SW 1271 (cell line): ENCODE measurements at places on chromosomes 13 and 19.
A peak's percentile ranks its signal among the peaks of the same experiment; 100 is the strongest.

DNA sequence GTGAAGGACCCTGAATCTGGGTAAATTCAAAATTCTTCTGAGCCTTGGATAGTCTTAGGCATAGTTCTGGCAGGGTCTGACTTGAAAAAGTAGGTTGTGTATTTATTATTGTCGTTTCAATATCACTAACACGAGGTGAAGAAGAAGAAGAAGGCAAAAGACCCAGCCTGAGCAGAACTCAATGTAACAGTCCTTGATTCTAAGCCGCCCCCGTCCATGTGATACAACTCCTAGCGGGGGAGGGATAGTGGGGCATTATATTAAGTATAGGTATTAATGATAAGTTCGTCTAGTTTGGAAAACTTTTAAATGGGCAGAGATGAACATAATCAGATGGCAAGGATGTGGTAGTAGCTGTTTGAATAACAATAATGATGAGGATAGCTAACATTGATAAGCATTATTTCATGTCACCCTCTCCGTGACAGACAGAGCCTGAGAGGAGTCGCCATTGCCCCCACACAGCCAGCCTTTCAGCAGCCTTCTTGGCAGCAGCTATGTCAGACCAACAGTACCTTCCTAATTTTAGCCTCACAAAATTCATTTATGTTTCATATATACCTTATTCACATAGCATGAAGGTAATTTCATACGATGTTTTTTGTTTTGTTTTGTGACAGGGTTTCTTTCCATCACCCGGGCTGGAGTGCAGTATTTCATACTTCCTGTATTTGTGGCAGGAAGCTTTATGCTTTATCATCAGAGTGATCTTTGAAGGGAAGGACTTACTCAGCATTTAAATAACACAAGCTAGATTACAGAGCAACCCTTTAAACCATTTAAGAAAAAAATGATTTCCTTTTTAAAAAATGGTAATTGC is 64.4 kb upstream of the NPAS1 start:
- no peak for DNase-seq

GRCh38 chr13:32824675-32825074 is 191.5 kb upstream of the KL start:
- DNase-seq: no peak

- no peak for DNase-seq
Observed at GRCh38 chr13:60000081-60000480, 163.6 kb downstream of the DIAPH3 start.

DNA sequence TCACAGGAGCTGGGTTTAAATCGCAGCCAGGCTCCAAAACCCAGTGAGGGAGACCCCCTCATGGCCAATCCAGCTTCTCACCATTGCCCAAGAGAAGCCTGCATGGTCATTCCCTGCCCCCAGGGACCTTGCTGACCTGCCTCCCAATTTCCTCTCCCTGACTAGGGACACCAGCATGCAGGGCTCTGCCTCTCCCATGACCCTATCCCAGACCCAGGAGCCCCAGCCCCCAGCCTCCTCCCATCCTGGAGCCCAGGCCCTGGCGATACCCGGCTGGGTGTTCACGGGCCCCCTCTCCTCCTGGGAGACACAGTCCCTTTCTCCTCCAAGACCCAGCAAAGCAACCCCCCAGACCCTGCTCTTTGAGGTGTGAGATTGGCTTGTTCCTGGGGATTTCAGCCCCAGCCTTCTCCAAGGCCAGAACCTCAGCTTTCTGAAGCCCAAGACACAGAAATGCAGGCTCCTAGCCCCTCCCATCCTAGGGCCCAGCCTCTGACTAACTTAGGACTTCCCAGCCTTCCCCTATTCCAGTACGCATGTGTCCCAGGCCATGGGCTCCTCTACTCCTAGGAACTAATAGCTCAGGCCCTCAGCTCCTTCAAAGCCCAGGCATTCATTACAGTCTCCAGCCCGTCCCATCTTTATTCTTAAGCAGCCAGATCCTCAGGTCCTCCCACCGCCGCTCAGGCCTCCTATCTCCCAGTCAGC is 1.1 kb downstream of the GYS1 start:
- DNase-seq: peak; percentile 61

DNA sequence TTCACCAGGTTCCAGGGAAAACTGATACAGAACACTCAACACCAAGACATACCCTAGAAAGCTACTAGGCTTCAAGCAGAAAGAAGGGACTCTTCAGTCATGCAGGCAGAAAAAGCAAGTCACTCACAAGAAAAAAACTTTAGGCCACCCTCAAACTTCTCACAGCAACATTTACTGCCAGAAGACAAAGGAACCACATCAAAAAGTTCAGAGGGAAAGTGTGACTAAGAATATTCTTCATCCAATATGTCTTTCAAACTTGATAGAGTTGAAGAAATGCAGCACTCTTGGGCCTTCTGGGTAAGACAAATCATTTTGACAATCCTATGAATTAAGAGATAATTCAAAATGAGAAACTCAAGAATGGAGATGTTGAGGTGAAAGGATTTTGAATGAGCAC is 7.7 kb downstream of the DZIP1 start:
- DNase-seq: no peak

DNA sequence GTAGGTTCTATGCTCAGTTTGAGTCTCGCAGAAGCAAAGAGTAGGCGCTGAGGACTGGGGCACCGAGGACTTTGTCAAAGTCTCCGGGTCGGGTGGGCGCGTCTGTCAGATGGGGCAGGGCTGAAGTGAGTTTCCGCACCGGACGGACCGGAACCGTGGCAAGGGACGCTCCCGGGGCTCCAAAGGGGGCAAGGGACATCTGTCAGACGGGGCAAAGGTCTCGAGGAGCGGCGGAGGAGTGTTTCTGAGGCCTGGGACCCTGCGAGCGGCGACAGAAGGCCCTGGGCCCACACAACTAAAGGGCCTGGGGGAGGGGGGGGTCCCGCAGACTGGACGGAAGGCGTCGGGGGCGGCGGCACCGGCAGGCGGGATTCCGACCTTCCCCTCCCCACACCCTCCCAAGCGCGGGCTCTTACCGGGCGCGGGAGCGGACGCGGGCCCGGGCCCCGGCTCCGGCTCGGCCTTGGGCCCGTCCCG is 13.3 kb upstream of the AKAP8L start:
- no peak for DNase-seq

GRCh38 chr13:58097831-58098230 is 466.3 kb downstream of the PCDH17 start:
- no peak for DNase-seq

GRCh38 chr13:23851106-23851505 is 38.1 kb downstream of the MIPEP start:
- no peak for DNase-seq

GRCh38 chr19:47417107-47417745 is 2.1 kb downstream of the MEIS3 start:
- DNase-seq: no peak

DNA sequence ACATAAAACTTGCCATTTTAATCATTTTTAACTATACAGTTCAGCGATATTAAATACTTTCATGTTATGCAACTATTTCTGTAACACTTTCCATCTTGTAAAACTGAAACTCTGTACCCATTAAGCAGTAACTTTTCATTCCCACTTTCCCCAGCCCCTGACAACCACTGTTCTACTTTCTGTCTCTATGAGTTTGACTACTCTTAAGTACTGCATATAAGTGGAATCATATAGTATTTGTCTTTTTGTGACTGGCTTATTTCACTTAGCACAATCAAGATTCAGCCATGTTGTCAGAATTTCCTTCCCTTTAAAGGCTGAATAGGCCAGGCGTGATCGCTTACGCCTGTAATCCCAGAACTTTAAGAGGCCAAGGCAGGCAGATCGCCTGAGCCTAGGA is 56.2 kb downstream of the ARHGAP35 start:
- DNase-seq: no peak

DNA sequence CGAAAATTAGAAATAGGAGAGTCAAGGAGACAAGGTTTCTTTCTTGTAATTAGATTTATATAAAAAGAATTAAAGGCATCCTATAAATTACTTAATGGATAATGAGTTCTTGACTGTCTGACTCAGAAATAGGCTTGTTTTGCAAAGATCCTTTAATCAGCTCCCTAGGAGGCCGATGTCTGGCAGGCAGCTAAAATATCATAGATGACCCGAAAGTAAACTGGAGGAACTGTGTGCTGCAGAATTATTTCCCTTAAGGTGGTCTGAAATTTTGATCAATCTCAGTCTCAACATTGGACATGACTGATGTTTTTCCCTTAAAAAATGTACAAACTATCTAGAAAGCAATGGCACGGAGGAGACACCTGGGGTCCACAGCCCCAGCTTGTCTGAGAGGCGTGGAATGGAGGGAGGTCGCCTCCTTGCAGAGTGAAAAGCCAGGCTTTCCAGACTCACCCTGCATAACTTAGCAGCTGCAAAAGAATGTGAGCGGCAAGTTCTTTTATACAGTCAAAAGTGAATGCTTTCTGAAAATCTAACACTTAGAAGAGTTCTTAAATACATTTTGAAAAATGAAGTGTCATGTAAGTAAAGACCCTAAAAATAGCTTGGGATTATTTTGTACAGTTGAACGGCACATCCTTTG is 44.8 kb downstream of the MBNL2 start:
- DNase-seq: no peak

DNA sequence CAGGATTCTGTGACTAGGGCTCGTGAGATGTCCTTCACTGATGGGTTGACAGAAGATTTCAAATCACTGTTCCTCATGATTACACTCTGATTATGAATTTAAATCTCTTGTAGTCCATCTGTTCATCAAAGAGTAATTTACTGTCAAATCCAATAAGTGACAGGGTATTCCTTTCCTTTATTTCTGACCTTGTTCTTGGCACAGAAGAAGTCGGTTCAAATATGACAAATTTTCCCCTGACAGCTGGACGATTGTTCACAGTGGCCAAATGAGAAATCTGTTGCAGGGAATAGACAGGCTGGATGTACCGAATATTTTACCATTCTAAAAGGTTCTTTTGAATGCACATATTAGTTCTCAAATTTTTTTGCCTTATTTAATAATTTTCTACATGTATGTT is 767.3 kb upstream of the GPC6 start:
- no peak for DNase-seq

GRCh38 chr13:85632526-85633195 is 166.6 kb downstream of the SLITRK6 start:
- no peak for DNase-seq

GRCh38 chr19:3163230-3163886 is 15.2 kb upstream of the S1PR4 start:
- DNase-seq: peak; percentile 42

GRCh38 chr19:46863818-46864629 is 3.2 kb downstream of the ARHGAP35 start:
- no peak for DNase-seq

DNA sequence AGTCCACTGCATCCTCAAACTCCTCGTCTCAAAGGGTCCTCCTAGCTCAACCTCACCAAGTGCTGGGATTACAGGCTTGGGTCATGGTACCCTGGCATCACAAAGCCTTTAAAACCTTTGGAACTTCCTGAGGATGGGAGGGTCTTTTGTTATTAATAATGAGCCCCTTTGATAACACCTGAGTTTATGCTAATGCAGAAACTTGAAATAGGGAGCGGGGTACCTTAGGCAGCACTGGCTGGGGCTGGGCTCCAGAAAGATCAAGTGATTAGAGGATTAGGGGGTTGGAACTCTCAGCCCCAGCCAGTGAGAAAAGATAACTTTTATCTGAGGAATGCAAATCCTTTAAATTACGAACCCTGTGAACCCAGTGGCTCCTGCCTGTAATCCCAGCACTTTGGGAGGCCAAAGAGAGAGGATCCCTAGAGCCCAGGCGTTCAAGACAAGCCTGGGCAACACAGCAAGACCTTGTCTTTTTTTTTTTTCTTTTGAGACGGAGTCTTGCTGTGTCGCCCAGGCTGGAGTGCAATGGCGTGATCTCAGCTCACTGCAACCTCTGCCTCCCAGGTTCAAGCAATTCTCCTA is 9.3 kb upstream of the PSPC1 start:
- no peak for DNase-seq

GRCh38 chr19:2249880-2250765 is 1.0 kb downstream of the AMH start:
- DNase-seq: no peak

DNA sequence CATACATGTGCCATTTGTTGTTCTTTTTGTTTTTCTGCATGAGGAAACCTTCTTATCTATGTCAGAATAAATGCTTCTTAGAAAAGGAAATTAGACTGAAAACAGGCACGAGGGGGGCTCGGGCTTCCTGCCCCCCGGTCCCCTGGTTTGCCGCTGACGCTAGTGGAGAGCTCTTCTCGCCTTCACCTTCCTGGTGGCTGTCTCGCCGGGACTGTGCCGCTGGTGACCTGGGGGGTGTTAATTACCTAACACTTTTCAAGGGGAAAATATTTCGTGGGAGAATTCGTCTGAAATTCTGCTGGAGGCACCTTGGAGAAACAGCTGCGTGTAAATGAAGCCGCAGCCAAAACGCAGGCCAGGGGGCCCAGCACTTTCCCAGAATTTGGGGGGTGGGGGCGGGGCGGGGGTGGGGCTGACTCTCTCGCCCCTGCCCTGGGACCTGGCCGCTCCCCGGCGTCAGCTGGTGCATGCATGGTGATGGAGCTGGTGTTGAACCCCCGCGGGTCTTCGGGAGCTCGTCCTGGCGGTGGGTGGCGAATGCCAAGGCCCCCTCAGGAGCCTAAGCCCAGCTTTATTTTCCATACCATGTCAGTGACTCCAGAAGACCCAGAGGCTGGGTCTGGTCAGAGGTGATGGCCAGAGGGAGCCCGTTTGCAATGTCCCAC is 58.3 kb upstream of the MCF2L start:
- no peak for DNase-seq

DNA sequence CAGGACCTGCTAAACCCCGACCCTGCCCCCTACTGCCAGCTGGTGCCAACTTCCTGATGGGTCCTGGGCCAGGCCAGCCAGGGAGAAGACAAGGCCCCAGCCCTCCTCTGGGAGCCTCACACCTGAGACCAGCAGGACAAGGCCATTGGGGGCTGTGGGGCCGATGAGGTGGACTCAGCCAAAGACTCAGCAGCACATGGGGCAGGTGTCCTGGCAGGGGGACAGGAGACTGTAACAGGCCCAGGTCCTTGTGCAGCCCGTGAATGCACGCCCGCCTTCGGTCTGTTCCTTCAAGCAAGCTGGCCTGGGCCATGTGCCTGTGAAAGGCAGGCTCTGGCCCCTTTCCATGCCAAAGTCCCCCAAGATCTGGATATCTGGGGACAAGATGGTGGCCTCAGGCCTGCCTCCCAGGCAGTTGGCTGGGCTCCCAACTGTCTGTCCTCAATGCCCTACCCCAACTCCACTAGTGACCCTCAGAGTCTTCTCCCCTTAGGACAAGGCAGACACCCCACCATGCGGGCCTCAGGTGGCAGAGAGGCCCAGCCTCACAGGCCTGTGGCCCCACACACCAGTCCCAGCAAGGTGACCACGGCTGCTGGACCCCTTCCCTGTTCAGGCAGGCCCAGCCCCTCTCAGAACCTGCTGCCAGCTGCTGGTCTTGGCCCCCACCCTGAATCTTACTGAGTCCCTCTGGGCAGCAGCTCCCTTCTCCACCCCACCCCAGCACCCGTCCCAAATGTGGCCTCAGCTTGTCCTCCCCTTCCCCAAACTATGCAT is 12.3 kb downstream of the CEACAM19 start:
- no peak for DNase-seq
